ENCODE measurements at places on chromosomes 2 and 18.

DNA sequence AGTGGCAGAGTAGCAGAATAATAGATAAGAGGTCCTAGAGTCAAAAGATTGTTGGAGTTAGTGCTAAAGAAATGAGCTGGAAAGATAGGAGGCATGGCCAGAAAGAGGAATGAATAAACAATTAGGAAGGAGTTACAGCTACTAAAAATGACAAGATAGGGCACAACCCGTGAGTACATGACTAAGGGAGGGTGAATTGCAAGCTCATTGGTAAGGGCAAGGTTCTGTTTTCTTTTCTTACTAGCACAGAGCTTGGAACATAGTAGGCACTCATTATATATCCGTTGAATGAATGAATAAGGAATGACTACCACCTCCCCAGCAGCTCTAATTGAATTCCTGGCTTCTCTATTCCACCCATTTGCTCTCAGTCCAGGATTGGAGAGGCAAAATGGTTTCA lies 5.7 kb upstream of the MARCO start:
- DNase-seq, result no peak

GRCh38 chr2:173358616-173359015 lies 3.9 kb downstream of the CDCA7 start:
- DNase-seq, result no peak

- no peak for DNase-seq
Measured at GRCh38 chr2:143371616-143372015, 242.4 kb downstream of the ARHGAP15 start.

DNA sequence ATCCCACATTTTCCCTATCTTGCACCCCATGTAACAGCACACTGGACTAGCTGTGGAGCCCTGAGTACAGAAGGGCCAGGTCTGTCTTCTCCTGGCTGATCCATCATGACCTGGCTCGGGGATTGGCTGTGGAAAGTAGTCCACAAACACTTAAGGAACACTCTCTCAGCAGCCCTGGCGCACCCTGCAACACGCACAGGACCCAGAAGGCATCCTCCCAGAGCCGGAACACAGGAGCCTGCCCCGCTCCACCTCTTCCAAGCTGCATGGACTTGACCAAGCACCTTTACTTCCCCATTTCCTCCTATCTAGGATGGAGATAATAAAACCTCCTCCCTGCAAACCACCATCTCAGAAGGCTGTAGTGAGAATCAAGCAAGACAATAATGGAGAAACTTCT lies 151.7 kb downstream of the CTIF start:
- DNase-seq, result no peak

DNA sequence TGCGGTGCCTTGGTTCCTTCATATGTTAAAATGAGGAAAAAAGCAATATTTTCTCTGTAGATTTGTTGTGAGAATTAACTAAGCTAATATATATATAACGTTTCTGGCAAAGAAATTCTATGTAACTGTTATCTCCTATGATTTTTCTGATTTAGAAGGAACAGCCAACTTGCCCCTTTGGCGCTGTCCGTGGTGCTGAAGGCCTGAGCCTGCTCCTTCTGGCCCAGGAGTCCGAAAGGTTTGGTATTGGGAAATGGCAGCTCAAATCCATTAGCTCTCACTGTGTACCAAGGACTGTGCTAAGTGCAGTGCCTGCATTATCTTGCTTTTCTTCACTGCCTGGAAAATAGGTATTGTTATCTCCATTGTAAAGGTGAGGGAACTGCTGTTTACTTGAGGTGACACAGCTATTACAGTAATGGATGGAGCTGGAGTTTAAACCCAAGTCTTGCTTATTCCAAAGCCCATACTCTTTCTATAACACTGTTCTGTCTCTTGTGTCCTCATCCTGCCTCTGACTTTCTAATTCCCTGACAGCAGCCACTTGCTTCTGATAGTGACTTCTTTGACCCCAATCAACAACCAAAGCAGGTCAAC lies 52.2 kb downstream of the C1QL2 start:
- peak; percentile 16 for DNase-seq

DNA sequence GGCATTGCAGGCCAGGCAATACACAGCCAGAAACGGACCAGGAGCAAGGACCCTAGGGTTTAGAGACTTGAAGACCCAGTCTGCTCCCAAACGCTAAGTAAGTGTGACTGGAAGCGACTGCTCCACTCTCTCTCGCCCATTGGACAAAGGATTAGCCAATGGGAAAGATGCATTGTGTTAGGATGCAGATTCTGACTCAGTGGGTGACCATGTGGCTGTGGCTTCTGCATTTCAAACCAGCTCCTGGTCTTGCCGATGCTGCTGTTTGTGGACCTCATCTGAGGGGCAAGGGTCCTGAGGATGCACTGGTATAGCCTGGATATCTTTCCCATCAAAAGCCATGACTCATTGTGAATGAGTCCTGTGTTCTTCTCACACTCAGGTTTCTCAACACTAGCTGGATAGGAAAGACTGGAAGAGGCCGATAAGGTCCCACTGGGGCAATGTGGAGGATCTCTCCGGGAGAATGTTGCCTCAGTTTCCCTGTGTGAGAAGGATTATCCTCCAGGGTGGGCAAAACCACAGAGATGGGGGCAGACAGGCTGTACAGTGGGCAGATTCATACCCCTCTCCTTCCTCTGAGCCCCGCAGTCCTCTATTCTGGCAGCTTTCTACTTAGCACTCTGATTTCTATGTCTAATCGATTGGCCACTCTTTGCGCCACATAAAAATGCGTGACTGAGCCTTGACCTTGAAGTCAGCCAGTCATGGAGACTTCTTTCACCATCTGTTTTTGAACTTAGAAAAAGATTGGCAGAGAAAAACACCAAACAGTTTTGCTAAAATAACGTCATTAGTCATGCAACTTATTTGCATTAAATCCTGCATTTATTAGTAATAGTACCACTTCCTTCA lies 257.1 kb downstream of the PRKCE start:
- DNase-seq, result no peak

GRCh38 chr2:211437396-211437795 lies 881.0 kb downstream of the CPS1 start:
- DNase-seq, result no peak

DNA sequence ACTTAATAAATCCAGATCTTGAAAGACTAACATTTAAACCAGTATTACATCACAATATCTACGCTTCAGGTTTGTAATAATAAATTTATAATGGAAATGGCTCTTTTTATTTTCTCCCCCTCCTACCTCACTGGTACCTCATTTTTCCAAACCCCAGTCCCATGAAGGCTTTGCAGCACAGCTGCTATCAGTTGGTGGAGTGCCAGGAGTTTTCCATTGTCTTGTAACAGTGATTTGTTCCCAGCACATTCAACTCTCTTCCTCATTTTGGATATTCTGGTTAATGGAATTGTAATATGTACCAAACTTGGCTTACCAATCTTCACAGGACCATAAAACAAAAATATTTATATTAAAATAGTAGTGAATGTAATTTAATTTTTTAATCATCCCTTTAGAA lies 91.2 kb downstream of the VRK2 start:
- no peak for DNase-seq

DNA sequence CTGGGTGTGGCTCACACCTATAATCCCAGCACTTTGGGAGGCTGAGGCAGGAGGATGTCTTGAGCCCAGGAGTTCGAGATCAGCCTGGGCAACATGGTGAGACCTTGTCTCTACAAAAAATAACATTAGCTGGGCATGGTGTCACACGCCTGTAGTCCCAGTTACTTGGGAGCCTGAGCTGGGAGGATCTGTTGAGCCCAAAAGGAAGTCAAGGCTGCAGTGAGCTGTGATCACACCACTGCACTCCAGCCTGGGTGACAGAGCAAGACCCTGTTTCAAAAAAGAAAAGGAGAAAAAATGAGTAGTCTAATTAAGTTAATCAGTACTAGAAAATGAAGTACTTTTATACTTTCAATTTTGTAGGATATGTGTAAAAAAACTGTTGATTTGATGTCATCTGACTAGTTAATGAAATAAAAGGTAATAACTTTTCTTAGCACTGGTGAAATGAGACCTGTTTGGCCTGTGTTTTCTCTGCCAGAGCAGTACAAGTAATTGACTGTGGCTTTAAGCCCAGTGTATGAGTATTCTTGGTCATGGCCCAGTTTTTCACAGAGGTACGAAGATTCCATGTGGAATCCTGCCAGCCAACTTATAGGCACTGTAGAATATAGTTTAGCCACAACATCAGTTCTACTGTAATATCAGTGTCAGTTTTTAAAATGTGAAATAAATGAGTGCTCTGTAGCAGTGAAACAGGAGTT lies 35.8 kb downstream of the MFSD6 start:
- no peak for DNase-seq

GRCh38 chr2:3486047-3487027 lies 33.0 kb downstream of the ADI1 start:
- no peak for DNase-seq

DNA sequence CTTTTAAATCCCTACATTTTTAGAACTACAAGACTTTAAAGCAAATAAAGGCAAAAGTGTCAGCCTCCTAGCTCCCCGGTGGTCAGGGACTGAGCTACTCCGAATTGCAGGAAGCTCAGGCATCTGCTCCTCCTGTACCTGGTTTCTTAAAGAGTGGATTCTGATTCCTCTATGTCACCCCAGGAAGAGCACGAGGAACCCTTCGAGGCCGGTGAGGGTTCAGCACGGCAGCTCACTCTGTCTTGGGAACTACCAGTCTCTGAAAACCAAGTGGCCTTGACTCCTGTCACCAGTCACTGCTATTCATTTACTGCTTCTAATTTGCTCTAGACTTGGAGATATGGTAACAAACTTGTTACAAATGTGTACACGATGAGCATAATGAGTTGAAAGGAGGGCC lies 2.3 kb downstream of the PER2 start:
- DNase-seq, result no peak

GRCh38 chr18:10290638-10291235 lies 163.7 kb upstream of the APCDD1 start:
- DNase-seq, result no peak

- no peak for DNase-seq
Measured at GRCh38 chr2:160022162-160022561, 40.3 kb downstream of the PLA2R1 start.

DNA sequence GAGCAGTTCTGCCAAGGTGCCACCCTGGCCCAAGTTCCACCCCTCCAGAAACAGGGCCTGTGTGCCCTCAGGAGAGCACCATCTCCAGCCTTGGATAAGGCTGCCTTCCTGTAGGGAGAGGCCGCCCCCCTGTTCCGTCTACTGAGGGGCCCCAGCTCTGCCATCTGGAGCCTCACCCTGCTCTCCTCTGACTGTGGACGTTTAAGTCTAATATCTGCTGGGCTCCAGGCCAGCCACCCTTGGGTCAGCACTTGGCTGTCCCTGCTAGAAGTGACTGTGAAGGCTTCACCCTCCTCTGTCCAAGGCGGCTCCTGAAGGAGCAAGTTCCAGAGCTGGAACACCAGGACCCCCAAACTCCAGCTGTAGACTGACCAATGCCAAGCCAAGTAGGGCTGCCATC lies 26.3 kb downstream of the RHOB start:
- DNase-seq, result no peak

DNA sequence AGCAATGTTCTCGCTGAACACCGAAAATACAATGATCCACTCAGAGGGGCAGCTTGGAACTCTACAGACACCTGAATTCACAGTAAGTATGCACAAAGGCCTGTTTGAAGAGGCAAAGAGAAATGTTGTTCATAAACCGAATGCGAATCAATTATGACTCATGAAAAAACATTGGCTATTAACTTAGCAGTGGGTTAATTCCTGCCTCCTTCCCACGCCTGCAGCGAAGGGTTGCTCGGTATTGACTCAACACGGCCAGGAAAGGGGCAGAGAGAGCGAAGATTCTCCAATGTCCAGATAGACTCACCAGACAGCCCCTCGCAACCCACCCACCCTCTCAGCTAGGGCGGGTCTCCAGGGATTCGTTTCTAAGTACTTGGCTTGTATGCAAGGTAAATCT lies 9.4 kb downstream of the CRACDL start:
- DNase-seq, result no peak

GRCh38 chr2:149877913-149878312 lies 290.3 kb upstream of the MMADHC start:
- no peak for DNase-seq

DNA sequence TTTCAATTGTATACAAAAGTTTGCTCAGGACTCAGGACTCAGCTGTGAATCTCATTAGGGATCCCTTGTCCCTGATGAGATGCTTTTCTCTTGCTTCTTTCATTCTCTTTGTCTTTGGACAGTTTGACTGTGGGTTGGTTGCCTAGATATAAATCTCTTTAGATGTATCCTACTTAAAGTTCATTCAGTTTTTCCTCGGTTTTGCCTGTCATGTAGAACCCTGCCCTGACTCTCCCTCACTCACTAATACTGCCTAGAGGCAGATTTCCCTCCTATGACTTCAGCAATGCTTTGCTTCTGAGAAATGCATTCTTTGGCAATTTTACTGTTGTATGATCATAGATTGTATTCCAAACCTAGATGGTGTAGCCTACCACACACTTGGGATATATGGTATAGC lies 421.4 kb upstream of the TCF4 start:
- DNase-seq, result no peak

- DNase-seq, result no peak
Measured at GRCh38 chr2:2656115-2657011, 325.3 kb upstream of the MYT1L start.

GRCh38 chr18:36559149-36559857 lies 261.8 kb downstream of the FHOD3 start:
- no peak for DNase-seq

DNA sequence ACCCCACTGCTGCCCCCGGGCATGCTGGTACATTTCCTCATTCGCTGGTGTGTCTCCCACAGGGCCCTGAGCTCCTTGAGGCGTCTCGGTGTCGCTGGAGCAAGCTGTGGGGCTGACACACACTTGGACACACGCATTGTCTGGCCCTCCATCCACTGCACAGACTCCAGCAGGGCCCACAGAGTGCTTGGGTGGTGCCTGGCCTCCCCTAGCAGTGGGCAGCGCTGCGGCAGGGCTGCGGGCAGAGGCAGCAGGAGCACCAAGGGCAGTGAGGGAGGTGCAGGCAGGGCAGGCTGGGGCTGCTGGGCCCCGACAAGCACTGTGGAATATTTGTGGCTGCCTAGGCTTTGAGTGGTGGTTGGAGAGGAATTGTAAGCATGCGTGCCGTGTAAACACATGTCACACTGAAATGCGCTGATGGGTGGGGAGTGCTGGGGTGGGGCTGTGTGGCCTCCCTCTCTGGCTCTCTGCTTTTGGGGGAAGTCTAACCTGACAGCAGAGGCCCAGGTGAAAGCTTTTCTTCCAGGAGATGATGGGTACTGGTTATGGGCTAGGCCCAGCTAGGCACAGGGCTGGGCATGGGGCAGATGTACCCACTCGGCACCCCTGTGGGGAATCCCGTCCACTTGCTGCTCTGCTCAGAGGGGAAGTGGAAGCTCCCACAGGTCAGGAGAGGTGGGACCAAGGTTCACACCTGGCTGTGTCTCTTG lies 55.5 kb upstream of the HS6ST1 start:
- no peak for DNase-seq

DNA sequence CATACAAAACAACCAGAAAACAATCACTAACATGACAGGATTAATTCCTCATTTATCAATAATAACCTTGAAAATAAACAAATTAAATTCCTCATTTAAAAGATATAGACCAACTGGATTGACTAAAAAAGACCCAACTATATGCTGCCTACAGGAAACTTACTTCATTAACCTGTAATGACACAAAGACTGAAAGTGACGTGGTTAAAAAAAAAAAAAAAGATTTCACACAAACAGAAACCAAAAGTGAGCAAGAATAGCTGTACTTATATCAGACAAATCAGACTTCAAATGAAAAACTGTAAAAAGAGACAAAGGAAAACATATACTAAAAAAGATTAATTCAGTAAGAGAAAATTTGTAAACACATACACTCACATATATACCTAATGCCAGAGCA lies 201.2 kb downstream of the CCDC178 start:
- no peak for DNase-seq

Measured in stimulated activated CD4-positive, alpha-beta T cell treated with anti-CD3 and anti-CD28 coated beads, Interleukin-4, amount 100 ng/mL, for 1 hour (primary cell).